ENCODE measurements at places on chromosomes 2 and 18. TPM values are rescaled to one million over a fixed set of nuclear protein-coding genes. Genes with fewer than 3 reads are reported as not detected.

Gene NETO1
- 52.4 TPM for total RNA-seq

GRCh38 chr2:98502556-98503335 lies 58.1 kb downstream of the INPP4A start:
- no peak for DNase-seq
- peaks cover 9% of the 10 kb centered on the region for H3K36me3 ChIP-seq
- H3K4me1 ChIP-seq: peaks cover 5% of the 10 kb centered on the region
- H3K4me3 ChIP-seq: no peak overlapping the region
- no peaks in the 10 kb centered on the region for H3K27me3 ChIP-seq
- peak overlapping the region; percentile 34 for H3K27ac ChIP-seq

DNA sequence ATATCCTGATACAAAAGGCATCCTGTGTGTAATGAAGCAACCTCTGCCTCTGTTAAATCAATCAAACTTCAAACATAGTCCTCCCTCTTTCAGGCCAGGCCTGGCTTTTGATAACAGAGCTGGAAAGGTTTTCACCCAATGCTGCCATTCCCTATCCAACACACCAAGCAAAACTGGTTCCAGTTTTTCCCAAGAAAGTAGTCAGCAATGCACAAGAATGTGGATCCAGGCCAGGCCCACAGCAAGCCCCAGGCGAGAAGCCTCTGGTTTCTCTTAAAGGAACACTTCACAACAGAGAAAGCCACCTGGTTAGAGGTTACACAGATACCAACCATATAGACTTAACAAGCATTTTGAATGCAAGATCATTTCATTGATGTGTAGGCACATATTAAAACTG lies 49.2 kb upstream of the CCDC150 start:
- peaks cover 13% of the 10 kb centered on the region for H3K27me3 ChIP-seq
- H3K36me3 ChIP-seq: no peaks in the 10 kb centered on the region
- peak overlapping the region; percentile 25 for H3K4me3 ChIP-seq
- DNase-seq: no peak
- peaks cover 26% of the 10 kb centered on the region for H3K4me1 ChIP-seq

Gene LYG2
- not detected for total RNA-seq

DNA sequence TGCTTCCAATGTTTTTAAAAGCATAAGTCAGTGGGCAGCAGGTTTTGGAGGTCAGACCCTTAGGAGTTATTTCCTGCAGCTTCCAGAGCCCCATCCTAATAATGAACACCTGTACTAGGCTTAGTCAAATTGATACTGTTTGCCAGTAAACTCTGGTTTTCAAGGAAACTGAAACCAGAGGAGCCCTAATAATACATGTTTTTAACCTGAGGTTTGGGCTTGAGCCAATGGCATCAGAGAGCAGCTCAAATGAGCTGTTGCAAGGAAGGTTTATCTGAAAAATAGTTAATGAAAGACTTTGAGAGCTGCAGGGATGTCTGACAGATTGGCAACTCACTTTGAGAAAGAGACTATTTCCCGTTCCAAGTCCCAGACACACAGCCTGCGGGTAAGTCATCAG lies 54.6 kb downstream of the DCC start:
- H3K27me3 ChIP-seq: peaks cover 3% of the 10 kb centered on the region
- H3K4me1 ChIP-seq: peaks cover 5% of the 10 kb centered on the region
- DNase-seq: no peak
- H3K36me3 ChIP-seq: no peaks in the 10 kb centered on the region

- peaks cover 38% of the 10 kb centered on the region for H3K4me1 ChIP-seq
- peak overlapping the region; percentile 73 for H3K27ac ChIP-seq
- DNase-seq: no peak
Measured at GRCh38 chr2:152483276-152484063, 148.5 kb downstream of the FMNL2 start.

DNA sequence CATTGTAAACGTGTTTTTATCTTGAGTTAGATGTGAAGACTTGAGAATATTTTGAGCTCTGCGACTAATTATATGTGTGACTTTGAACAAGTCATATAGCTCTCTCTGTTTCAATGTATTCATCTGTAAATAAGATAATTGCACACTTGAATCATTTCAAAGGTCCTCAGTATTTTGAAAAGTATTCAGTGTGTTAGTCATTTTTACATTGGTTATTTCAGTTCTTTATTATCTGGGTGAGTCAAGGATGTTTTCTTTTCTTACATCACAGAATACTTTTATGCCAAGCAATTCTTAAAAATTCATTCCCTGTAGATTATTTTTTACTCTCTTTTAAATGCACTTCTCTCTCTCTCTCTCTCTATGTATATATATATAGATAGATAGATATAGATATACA lies 1098.0 kb upstream of the ZEB2 start:
- no peaks in the 10 kb centered on the region for H3K4me1 ChIP-seq
- no peak overlapping the region for H3K4me3 ChIP-seq
- no peak overlapping the region for H3K27ac ChIP-seq
- no peaks in the 10 kb centered on the region for H3K36me3 ChIP-seq
- H3K27me3 ChIP-seq: no peaks in the 10 kb centered on the region

GRCh38 chr2:204127238-204127637 lies 190.7 kb downstream of the ICOS start:
- H3K4me3 ChIP-seq: no peak overlapping the region
- H3K27ac ChIP-seq: no peak overlapping the region
- no peak for DNase-seq
- no peaks in the 10 kb centered on the region for H3K36me3 ChIP-seq

GRCh38 chr2:225137971-225138370 lies 95.7 kb upstream of the DOCK10 start:
- no peaks in the 10 kb centered on the region for H3K4me1 ChIP-seq
- no peak for DNase-seq
- H3K27ac ChIP-seq: no peak overlapping the region
- no peaks in the 10 kb centered on the region for H3K27me3 ChIP-seq
- no peak overlapping the region for H3K4me3 ChIP-seq
- H3K36me3 ChIP-seq: no peaks in the 10 kb centered on the region

Gene SLC8A1
- 7.1 TPM for total RNA-seq

DNA sequence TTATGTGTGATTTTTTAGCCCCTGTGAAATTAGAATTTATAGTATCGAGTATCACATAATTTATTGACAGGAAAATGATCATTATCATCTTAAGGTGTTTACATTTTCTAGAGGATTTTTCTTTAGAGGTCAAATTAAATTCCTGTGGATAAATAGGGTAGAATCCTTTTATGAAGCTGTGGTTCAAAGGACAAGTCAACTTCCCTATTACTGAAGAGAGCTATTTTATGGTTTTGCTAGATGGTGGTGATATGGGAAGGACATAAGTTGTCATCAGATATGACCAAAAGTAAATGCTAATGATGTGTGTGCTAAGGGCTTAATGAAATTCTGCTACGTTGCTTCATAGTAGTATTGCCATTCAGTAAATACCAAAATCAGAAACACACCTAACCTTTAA lies 80.1 kb downstream of the EML4 start:
- peaks cover 22% of the 10 kb centered on the region for H3K4me1 ChIP-seq
- H3K4me3 ChIP-seq: no peak overlapping the region
- H3K36me3 ChIP-seq: peaks cover 8% of the 10 kb centered on the region
- peak overlapping the region; percentile 84 for H3K27ac ChIP-seq
- DNase-seq: no peak

DNA sequence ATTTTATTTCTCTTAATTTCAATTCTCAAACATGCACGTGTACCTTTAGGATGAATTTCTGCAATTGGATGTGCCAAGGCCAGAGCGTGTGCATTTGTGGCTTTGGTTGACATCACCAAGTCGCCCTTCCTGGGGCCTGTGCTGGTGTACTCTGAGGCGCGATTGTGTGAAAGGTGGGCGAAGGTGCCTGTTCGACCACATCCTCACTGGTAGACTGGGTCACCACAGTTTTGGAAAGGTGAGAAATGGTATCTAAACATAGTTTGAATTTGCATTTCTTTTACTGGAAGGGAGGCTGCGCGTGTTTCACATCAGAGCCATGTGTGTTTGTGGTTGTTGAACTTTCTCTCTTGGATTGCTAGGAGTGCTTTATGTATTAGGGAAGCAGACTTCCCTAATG lies 89.8 kb downstream of the LDLRAD4 start:
- H3K4me1 ChIP-seq: peaks cover 5% of the 10 kb centered on the region
- H3K36me3 ChIP-seq: no peaks in the 10 kb centered on the region
- no peaks in the 10 kb centered on the region for H3K27me3 ChIP-seq
- no peak for DNase-seq
- no peak overlapping the region for H3K4me3 ChIP-seq

Gene CRYBA2
- 30.1 TPM for total RNA-seq

Gene SLC14A1
- total RNA-seq: 0.50 TPM

Gene DNPEP
- 47.0 TPM for total RNA-seq

Gene ABCB11
- 0.09 TPM for total RNA-seq

Gene FN1
- 2,640 TPM for total RNA-seq

DNA sequence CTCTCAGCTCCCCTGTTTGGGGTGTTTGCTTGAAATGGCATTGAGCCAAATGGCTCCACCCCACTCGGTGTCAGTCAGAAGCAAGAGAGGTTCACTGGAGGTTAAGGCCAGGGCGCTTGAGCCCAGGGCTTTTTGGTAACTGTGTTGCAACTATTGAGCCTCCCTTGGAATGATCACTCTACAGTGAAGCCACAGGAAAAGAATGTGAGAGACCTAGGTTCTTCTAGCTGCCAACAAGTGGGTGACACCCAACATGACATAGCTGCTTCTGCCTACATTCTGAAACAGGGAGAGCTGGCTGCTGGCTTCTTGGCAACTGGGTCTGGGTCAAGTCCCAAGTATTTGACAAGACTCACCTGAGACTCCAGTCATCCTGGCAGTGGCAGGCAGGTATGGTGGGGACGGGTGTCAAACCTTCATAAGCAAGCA lies 7.1 kb upstream of the GRHL1 start:
- H3K36me3 ChIP-seq: no peaks in the 10 kb centered on the region
- DNase-seq: no peak
- no peak overlapping the region for H3K27ac ChIP-seq
- H3K4me3 ChIP-seq: no peak overlapping the region

DNA sequence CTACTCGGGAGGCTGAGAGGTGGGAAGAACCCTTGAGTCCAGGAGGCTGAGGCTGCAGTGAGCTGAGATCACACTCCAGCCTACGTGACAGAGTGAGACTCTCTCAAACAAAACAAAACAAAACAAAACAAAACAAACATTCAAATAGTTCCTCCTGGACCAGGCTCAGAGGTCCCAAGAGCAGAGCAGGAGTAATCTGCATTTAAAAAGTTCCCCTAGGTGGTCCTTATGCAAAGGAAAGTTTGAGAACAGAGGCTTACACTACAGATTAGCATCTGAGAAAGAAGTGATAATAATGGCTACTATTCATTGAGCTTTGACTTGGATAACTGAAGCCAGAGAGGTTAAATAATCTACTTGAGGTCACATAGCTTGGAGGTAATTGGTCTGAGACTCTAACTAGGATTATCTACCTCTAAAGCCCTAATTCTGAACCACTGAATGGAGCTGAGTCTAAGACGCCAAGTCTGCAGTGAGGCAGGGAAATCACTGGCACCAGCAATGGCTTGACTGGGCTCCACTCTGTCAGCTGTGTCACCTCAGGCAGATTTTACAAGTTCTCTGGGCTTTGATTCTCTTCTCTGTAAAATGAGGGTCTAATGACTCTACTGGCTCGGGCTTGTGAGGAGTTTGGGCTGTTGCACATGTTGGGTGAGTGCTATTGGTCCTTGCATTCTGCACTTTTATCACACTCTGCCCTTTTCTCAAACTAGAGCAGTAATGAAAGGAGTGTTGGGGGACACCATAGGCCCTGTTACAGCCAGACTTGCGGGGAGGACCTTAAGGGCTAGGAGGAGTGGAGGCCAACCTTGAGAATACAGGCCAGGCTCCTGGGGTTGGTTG lies 29.2 kb upstream of the DLX2 start:
- H3K4me3 ChIP-seq: no peak overlapping the region

Gene GPR45
- total RNA-seq: not detected

DNA sequence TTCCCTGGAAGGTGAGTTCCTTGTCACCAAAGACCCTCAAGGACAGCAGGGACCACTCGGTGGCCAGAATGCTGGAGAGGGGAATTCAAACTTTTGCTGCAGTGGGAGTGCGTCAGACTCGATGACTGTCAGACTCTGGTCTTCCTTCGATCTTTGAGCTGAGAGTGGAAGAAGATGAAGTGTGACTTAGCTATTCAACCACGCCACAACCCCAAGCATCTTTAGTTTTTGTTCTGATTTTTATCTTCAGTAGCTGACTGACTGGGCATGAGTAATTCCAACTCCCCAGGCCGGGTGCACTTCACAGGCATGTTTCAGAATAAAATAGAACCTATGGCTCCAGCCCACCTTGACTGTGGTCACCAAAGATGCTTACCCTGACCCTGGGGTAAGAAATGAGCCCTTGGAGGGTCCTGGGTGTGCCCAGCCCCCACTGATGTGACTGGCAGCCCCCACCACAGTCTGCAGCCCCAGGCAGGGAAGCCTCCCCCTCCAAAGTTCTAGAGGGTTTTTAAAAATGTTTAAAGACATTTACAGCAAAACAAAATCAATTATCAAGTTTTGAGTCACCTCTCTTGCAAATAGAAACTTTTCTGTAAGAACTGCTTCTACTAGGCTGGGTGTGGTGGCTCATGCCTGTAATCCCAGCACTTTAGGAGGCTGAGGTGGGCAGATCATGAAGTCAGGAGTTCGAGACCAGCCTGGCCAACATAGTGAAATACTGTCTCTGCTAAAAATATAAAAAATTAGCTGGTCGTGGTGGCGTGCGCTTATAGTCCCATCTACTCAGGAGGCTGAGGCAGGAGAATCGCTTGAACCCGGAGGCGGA lies 24.9 kb upstream of the YWHAQ start:
- DNase-seq: no peak
- H3K4me3 ChIP-seq: no peak overlapping the region
- H3K27ac ChIP-seq: no peak overlapping the region
- H3K27me3 ChIP-seq: peaks cover 11% of the 10 kb centered on the region

- peaks cover under 1% of the 10 kb centered on the region for H3K4me1 ChIP-seq
- H3K36me3 ChIP-seq: no peaks in the 10 kb centered on the region
- no peak overlapping the region for H3K4me3 ChIP-seq
- H3K27me3 ChIP-seq: peaks cover 98% of the 10 kb centered on the region
- no peak overlapping the region for H3K27ac ChIP-seq
Measured at GRCh38 chr2:118830118-118830517, 17.3 kb downstream of the EN1 start.

- no peaks in the 10 kb centered on the region for H3K36me3 ChIP-seq
- no peak for DNase-seq
- peaks cover 4% of the 10 kb centered on the region for H3K4me1 ChIP-seq
- H3K27ac ChIP-seq: no peak overlapping the region
- no peaks in the 10 kb centered on the region for H3K27me3 ChIP-seq
- no peak overlapping the region for H3K4me3 ChIP-seq
Measured at GRCh38 chr2:141529659-141530058, 601.2 kb downstream of the LRP1B start.

Gene EVA1A
- 11.5 TPM for total RNA-seq

Gene ZNF514
- total RNA-seq: 32.9 TPM

- peaks cover 17% of the 10 kb centered on the region for H3K4me1 ChIP-seq
- no peaks in the 10 kb centered on the region for H3K36me3 ChIP-seq
- no peak for DNase-seq
- no peak overlapping the region for H3K27ac ChIP-seq
- H3K27me3 ChIP-seq: peaks cover 12% of the 10 kb centered on the region
Measured at GRCh38 chr2:45724335-45724734, 72.9 kb downstream of the PRKCE start.

Data from progenitor cell of endocrine pancreas (in vitro differentiated cells).